Astrocyte of the spinal cord (primary cell): ENCODE measurements at places on chromosomes 1 and 21.

DNA sequence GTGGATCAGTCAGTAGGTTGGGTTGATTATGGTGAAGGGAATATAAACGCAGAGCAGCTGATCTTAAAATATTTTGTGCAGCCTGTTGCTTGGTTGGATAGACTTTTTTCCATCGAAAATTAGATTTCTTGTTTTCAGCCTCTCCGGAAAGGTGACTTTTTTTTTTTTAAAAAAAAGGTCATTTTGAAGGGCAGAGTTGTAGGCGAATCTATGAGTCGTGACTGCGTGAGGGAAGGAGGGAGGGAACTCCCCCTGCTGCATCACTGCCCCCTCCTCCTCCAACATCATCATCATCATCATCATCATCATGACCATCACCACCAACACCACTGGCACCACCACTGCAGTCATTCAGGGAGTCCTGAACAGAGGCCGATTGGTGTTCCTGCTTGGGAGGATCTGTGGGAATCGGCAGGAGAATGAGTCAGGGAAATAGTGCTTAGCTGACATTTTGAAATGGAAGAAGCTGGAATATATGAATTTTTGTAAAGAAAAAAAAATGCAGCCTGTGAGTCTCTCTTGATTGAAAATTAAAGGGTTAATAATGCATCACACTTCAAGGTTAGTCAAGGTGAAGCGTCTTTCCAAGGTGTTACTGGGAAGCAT lies 1.2 kb downstream of the ATP1B1 start:
- DNase-seq = peak; percentile 51

GRCh38 chr1:168273575-168273974 lies 7.1 kb upstream of the TBX19 start:
- peak; percentile 23 for DNase-seq

GRCh38 chr1:235843461-235843961 lies 23.2 kb downstream of the LYST start:
- DNase-seq = peak; percentile 38

DNA sequence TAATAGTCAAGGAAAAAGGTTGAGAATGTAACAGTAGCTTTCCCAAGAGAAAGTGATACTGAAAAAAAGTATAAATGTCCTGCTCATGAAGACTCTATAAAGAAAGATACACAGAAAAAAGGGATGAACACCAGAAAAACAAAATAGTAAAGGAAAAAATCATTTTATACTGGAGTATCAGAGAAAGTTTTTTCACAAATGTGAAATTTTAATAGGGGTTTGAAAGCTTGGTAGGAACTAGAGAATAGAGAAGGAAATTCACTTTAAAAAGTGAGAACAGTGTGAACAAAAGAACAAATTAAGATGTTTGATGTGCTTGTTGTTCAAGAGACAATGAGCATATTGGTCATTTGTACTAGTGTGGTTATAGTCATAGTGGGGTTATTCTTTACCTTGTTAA lies 25.6 kb downstream of the UCHL5 start:
- no peak for DNase-seq

DNA sequence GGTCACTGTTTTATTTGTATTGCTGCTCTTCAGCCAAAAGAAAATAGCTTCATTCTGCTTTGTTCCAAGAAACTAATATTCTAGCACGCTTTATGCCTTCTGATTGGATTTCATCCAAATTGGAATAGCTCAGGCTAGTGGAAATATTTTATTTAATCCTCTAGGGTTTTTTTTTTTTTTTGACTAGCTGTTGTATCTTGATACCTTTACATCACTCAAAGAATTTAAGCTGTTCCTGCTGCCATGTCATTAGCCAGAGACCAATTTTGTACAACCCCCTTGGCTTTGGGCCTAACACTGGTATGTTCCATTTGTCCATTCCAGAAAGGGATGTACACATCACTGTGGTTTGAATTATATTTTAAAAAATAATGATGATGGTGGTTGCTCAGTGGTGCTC lies 103.0 kb downstream of the DISC1 start:
- DNase-seq = no peak

GRCh38 chr1:64171797-64172281 lies 31.6 kb upstream of the UBE2U start:
- DNase-seq = peak; percentile 50

DNA sequence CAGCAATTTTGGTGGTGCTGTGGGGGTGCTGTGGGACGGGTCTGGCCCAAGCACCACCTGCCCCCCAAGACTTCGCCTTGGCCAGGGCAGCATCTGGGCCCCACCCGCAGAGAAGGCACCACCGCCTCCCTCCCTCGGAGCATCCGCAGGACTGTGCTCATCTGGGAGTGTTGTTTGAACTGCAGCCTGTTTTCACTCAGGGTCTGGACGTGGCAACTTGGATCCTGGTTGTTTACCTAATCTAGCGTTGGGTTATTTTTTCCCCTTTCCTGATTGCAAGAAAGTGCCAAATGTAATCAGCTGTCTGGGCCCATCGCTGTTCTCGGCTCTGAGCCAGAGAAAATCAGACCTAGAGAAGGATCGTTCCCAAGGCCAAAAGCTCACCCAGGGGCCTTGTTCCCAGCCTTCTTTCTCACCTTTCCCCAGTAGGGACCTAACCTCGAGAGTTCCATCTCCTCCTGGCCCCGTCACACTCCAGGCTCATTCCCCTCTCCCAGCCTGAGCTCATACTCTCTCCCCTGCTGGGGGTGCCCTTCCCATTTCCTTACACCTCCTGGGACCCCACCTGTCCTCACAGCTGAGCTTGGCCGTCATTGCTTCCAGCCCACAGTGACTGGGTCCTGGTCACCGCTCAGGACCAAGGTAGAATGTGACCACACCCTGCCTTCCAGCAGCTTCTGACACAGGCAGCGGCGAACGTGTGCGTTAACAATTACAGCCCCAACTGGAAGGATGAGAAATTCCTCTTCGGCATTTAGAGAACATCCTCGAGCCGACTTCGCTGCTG lies 72.0 kb upstream of the FAM20B start:
- no peak for DNase-seq

- DNase-seq = no peak
Measured at GRCh38 chr21:33800753-33801423, 114.7 kb downstream of the ATP5PO start.

DNA sequence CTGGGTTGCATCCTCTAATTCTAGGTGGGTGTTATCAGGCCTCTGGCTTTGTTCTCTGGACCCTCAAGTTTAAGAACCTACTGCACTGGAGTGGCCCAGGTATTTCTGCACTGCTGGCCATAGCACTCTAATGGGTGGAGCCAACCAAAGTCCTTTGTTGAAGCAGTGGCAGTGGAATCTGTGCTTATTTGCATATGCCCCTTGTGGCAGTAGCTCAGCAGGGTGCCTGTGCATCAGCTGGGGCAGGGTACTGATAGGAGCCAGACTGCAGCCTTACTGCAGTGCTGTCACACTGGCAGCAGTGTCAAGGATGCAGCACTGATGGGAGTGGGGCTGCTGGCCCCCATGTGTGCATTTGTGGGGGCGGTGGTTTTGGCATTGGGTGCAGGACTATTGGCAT lies 660.6 kb downstream of the LRRIQ3 start:
- no peak for DNase-seq

- DNase-seq = no peak
Measured at GRCh38 chr1:26368006-26368405, 4.5 kb downstream of the ZNF683 start.

GRCh38 chr1:86714561-86715244 lies 10.3 kb downstream of the SH3GLB1 start:
- DNase-seq = no peak

- no peak for DNase-seq
Measured at GRCh38 chr1:48955774-48956173, 179.1 kb upstream of the BEND5 start.

- no peak for DNase-seq
Measured at GRCh38 chr1:180278596-180279395, 48.7 kb downstream of the LHX4 start.

DNA sequence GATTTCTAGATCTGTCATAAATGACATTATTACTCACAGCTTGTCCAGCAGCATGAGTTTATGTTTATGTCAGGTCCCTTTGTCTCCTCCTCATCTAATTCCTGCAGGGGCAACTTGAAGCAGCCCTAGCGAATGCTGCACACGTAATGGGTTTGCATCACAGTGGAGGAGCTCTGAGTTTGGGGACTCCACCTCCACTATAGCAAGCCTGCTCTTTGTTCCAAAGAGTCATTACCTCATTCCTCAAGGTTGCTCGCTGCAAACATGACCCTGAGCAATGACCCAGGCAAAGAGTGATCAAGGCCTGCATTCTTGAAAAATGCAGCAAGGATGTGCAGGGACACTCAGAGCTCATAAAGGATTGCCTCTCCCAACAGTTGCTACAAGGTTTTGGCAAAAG lies 261.9 kb downstream of the HHIPL2 start:
- no peak for DNase-seq

DNA sequence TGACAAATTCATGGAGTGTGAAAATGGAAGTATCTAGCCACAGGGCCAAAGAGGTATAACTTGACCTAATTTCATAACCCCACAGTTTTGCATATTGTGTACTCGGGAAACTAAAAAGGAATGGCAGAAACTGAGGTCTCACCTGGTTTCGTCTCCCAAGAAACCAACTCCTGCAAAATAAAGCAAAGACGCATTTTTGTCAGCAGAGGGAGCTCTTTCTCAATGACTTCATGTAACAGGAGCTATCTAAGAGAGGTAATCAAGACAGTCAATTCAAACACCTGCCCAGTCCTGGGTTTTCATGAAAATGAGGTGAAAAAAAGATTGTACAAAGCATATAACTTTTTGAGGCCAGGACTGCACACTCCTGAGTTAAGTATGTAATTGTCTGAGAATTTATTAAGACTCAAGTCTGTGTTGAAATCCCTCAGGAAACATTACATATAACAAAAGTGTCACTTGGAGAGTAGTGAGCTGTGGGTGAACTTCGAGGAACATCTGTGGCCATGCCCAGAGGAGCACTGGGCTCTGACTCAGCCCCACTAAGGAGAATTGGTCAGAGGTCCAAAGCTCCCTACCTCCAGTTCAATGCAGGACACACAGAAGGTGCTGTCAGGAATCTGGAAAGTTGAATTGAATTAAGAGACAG lies 17.6 kb downstream of the FCRL4 start:
- peak; percentile 68 for DNase-seq

DNA sequence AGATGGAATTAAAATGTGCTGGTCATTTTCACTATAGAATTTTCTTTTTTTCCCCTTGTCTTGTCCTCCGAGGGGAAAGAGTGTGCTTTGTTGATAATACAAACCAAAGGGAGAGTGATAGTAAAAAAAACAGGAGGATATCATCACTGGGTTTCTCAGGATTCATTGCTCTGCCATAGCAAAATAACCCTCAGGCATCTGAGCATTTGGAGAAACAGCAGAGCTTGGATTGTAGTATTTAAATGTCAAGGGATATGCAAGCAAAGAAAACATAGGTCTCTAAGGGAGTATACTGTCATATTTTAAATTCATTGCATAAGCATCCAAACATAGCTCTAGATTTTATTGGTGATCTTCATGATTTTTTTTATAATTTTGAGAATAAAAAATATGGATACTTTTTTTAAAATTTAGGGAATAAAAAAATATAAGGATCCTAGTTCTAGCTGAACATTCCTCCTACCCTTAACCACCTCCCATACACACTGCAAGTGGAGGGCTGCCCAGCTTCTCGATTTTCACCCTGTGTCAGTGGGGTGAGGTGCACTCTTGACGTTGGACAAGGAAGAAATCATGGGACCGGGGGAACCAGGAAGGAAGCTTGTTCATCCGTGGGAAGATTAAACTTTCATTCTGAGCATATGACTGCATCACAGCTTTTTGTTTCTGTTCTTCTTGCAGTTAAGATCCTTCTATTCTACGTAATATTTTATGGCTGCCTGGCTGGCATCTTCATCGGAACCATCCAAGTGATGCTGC lies 4.4 kb downstream of the ATP1B1 start:
- DNase-seq = no peak

DNA sequence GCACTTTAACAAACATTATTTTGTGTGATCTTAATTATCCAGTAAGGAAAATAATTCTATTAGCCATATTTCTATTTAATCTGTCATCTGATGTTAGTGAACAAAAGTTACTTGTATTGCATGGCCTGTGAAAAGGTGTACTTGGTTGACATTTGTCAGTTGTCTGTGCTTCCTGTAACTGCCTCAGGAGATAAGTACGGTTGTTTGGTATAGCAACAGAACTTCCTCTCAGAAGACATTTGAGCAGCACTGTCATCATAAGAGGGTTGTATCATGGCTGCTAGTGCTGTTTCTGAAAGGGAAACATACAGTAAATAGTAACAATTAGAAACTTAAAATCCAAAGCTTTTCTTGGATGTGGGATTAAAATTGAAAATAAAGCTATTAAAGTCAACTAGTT lies 3.4 kb downstream of the BLZF1 start:
- no peak for DNase-seq

DNA sequence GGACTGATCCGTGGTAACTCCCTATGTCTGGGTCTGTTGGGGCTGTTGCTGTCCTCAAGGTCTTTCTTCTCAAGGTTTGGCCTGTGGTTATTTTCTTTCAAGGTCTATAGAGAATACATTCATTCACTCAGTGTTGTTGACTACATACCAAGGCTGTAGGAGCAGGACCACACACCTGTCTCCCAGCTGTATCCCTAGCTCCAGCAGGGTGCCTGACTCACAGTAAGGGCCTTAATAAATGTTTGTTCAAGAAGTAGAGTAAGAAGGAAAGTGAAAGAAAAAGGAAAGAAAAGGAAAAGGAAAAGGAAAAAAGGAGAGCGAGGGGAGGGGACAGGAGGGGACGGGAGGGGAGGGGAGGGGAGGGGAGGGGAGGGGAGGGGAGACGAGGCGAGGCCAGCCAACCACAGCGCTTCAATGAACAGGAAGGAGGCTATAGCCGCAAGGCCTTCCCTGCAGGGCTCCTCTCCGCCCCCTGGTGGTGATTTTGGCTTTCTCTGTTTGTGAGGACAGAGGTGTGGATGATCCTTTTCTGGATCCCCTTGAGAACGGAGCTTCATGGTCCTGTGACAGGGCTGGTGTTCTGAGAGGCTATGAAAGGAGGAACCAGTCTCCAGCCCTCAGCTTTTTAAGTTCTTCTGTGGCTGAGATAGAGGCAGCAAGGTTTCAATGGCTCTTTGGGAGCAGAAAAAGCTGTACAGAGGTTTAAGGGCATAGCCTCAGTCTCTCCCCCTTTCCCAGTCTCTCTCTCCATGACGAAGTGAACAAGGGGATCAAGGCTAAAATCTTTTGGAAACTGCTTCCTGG lies 30.6 kb upstream of the LCE5A start:
- DNase-seq = no peak

DNA sequence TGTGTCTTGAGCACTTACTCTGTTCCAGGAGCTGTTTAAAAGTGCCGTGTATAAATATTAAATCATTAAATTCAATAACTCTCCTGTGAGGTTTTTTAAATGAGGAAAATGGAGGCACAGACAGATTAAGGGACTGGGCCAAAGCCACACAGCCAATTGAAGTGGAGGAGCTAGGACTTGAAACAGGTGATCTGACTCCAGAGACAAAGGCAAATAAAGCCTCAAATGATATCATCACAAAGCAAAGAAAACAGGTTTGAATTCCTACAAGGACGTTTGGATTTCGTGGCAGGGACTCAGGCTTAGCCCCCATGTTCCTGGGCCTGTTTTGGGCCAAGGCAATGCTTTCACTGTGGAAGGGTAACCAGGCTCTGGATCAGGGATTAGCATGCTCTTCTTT lies 45.2 kb upstream of the DMBX1 start:
- DNase-seq = no peak
